ENCODE measurements at places on chromosomes 6 and 20.

DNA sequence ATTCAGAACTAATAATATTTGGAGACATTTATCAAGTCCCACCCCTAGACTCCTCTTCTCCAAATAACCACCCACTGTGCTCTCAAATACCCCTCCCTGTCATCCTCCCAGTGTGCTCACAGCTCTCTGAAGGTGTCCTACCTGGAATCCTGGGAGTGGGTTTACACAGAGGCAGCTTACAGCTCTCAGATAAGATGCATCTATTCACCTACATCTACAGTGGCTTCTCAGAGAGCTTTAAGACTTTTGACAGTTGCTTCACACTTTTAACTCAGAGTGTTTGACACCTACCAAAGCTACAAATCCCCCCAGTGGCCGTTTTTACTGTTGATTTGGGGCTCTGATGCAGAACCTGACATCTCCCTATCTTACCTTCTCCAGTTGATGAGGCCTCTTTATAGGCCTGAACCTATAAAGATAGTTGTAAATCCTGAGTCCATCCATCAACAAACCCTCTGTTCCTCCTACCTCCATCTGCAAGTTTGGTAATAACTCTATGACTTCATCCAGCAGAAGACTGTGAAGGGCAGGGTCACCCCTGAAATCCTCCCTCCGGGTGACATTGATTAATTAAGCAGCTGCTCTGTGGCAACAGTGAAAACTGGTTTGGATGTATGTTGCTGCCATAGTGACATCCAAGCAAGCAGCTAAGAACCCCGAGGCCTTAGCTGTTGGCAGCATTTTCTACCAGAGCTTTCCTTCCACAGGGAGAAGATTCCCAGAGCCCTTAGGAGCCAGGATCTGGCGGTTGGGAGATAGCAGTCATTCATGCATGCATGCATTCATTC lies 226.1 kb upstream of the RREB1 start:
- no peak for DNase-seq

- DNase-seq, result no peak
Measured at GRCh38 chr6:33994472-33995308, 151.2 kb downstream of the GRM4 start.

DNA sequence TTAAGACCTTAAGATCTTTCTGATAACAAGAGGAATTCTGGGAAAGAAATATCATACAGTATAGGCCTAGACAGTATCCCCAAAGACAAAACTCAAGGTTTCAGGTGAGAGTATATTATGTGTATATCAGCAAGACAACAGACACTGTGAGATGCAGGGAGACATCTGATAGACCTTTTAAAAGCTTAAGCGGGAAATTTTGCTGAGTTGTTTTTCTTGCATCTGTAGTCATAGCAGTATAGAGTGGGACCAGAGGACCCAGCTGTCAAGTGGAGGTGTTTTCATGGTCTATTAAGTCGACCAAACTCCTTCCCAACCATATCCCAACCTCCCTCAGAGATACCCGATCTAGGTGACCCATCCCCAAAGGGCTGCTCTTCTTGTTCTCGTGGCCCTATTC lies 98.1 kb upstream of the THEMIS start:
- no peak for DNase-seq

DNA sequence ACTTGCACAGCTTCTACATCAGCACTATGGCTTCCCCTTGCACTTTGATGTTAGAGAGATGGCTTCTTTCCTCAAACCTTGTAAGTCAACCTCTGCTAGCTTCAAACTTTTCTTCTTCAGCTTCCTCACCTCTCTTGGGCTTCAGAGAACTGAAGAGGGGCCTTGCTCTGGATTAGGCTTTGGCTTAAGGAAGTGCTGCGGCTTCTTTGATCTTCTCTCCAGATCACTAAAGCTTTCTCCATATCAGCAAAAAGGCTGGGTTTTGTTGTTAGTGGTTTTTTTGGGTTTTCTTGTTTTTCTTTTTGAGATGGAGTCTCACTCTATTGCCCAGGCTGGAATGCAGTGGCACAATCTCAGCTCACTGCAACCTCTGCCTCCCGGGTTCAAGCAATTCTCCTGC lies 24.0 kb downstream of the CDK5RAP1 start:
- DNase-seq, result no peak

DNA sequence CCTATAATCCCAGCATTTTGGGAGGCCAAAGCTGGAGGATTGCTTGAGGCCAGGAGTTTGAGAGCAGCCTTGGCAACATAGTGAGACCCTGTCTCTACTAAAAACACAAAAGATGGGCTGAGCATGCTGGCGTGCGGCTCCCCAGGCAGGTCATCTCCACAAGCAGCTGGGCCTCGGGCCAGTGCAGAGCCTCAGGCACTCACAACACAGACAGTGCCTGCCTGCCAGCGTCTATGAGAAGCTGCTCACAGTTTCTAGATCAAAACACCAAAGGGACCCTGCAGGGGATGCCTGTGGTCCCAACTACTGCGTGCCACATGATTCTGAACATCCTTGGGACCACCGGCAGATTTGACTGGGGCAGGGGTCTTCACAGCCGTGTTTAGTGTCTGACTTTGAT lies 59.4 kb downstream of the GINS1 start:
- no peak for DNase-seq
